GM06990 (cell line): ENCODE measurements at places on chromosomes 7 and 10.

GRCh38 chr10:50392966-50393718 lies 141.8 kb upstream of the ASAH2 start:
- DNase-seq, result no peak

DNA sequence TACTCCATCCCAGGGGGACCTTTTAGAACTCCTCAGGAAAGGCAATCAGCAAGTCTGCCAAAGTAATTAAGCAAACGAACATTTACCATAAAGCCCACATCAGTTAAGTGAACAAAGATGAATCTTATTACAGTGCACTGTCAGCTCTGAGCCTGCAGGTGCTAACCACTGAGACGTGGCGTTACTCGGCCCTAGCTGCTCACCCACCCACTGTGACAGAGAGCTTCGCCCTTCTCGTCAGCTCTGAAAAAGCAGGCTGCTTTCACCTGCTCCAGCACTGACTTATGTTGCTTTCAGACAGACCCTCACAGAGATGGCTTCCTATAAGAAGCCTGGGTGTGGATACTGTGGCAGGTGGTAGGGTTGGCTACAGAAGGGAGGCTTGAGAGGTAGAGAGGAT lies 57.7 kb upstream of the KCNIP2 start:
- DNase-seq, result peak; percentile 74

DNA sequence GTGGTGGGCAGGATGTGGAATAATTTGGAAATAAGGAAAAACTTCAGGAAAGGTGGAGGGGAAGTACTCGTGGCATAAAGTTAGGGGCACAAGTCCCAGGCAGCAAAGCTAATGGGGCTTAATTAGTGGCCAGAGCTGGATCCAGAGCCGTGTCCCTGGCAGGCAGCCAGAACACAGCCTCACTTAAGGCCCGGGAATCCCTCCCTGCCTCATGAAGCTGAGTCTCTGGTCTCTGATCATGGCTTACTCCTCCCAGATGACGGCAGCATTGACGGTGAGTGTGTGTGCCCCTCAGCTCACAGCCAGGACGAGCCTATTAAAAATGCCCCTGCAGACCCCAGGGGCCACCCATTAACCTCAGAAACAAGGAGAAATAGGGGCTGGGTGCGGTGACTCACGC lies 48.2 kb upstream of the NPTX2 start:
- DNase-seq, result no peak

- DNase-seq, result no peak
Measured at GRCh38 chr7:38630720-38631673, at the start of gene AMPH. Gene AMPH, minus strand, starts transcription at chr7:38631373. Its CDS starts 22 bp downstream, at chr7:38631351.

- DNase-seq, result peak; percentile 26
Measured at GRCh38 chr10:118729641-118730258, 25.0 kb downstream of the CACUL1 start.

GRCh38 chr7:39686261-39686924 lies 63.0 kb downstream of the RALA start:
- DNase-seq, result peak; percentile 59

- no peak for DNase-seq
Measured at GRCh38 chr7:128867842-128868623, 5.4 kb downstream of the ATP6V1F start.

DNA sequence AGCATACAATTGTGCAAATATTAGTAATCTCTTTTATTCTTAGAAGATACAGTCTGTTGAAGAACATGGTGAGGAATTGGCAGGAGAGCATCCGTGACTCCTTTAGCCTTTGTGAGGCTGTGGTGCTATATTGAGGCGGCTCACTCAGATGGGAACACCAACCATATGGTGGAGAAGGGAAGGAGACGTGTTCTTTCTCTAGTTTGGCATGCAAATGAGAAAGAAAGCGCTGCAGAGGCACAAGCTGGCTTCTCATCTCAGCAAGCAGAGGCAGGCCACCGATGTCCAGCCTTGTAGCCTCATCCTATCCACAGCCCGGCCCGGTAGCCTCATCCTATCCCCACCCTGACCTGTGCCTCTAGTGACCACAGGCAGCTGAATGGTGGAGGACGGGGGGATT lies 288.3 kb downstream of the CAMK1D start:
- no peak for DNase-seq

DNA sequence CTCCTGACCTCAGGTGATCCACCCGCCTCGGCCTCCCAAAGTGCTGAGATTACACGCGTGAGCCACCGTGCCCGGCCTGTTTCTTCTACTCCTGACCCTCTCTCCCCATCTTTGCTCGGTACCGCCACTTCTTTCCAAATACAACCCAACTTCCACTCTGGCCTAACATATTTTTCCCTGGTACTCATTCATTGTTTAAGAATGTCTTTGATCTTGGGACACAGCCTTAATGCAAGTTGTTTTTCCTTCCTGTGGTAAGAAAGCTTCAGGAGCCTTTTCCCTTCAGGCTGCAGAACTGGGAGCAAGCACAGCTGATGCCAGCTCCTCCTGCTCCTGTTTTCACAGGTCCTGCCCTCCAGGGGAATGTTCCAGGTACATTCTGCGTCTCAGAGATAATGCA lies 13.7 kb downstream of the CALML3 start:
- no peak for DNase-seq

GRCh38 chr7:134548877-134549276 lies at the start of gene AKR1B15:
Gene AKR1B15, plus strand, starts transcription at chr7:134549110. Its CDS starts 15,510 bp downstream, at chr7:134564620.
- DNase-seq, result peak; percentile 67
